Retina (tissue), 1 donor: ENCODE measurements at places on chromosomes 16 and 17.

GRCh38 chr17:66909804-66910373 lies 54.6 kb upstream of the CACNG4 start:
- DNase-seq, result no peak

GRCh38 chr17:8944748-8945147 lies 20.8 kb downstream of the PIK3R5 start:
- DNase-seq, result no peak

- DNase-seq, result no peak
Observed at GRCh38 chr17:37570527-37571093, 38.6 kb downstream of the SYNRG start.

DNA sequence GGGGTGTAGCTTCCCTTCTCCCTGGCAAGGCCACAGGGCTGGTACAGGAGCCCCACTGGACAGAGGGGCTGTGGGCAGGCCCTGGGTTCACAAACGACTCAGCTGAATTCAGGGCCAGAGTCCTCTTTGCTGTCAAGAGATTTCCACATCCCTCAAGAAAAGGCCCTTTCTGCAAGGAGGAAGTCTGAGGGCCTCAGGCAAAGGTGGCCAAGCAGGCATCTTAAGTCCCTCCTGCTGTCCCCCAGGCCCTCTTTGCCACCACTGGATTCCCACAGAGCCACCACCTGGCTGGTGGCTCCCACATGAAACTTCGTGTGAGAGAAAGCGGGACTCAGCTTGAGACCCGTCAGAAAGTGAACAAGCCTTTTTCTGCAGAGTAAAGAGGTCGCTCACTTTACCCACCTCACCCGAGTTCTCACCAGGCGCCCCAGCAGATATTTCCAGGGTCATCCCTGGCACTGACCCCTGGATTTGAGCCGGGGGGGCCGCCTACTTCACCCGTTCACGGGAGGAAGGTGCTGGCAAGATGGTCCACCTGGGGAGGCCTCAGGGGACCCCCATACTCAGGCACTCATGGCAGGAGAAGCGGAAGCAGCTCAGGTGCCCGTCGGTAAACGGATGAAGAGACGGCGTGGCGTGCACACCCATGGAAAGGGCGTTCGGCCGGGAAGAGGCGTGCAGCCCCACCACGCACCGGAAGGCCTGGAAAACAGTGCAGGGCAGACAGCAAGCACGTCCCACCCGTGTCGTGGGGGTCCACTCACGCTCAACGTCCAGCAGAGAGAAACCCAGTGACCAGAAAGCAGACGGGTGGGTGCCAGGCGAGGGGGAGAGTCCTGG lies 3.6 kb downstream of the RNF166 start:
- no peak for DNase-seq

- DNase-seq, result no peak
Observed at GRCh38 chr17:75979705-75980187, 706 bp downstream of the TEN1 start.

GRCh38 chr16:86734543-86735460 lies 156.5 kb downstream of the FOXL1 start:
- no peak for DNase-seq

DNA sequence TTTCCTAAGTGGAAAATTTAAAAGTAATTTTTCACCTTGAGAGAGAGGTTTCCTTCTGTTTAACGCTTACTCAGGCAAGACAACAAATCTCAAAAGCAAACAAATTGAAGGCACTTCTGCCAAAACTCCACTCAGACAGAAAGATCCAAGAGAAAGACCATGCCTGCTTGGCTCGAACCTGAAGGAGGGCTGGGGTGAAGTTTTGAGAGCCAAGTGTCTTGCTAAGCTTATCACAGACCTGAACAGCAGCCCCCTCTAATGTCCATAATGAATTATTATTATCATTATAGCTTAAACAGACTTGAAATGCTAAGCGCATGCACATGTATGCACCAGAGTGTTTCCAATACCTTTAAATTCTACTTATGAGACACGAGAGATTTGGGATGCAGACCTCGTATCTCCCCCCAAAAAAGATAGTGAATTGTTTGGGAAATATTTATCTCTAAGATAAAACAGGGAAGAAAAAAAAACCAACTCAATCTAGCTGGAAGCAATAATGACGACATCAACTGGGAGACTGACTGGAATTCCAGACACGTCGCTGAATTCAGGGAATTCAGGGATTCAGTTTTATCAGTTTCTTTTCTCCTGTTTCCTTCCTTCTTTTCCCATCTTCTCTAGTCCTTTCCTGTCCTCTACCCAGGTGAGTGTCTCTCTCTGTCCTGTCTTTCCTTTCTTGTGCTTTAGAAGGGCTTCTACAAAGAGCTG lies 473.2 kb downstream of the RBFOX1 start:
- DNase-seq, result no peak

- no peak for DNase-seq
Observed at GRCh38 chr16:3020604-3021448, 658 bp downstream of the TNFRSF12A start.

- DNase-seq, result no peak
Observed at GRCh38 chr17:47267354-47267828, 13.8 kb downstream of the ITGB3 start.

DNA sequence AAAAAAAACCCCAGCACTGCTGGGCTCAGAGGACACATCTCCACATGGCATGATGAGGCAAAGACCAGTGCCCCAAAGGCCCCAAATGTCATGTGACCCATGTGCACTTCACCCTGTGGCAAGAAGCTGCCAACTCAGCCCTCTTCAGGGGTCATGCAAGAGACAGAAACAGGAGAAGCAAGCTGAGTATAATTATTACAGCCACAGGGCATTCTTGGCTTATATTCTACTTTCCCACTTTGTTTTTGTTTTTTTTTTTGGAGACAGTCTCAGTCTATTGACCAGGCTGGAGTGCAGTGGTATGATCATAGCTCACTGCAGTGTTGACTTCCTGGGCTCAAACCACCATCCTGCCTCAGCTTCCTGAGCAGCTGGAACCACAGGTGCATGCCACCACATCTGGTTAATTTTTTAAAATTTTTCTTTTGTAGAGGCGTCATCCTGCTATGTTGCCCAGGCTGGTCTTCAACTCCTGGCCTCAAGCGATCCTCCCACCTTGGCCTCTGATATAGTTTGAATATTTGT lies 32.7 kb upstream of the LITAF start:
- no peak for DNase-seq

- no peak for DNase-seq
Observed at GRCh38 chr17:8742274-8742673, 2.4 kb downstream of the CCDC42 start.

GRCh38 chr17:9668517-9668916 lies 23.2 kb downstream of the USP43 start:
- DNase-seq, result no peak

GRCh38 chr17:79558091-79558900 lies 52.6 kb downstream of the RBFOX3 start:
- no peak for DNase-seq

- no peak for DNase-seq
Observed at GRCh38 chr16:85188822-85189672, 76.8 kb upstream of the CIBAR2 start.

DNA sequence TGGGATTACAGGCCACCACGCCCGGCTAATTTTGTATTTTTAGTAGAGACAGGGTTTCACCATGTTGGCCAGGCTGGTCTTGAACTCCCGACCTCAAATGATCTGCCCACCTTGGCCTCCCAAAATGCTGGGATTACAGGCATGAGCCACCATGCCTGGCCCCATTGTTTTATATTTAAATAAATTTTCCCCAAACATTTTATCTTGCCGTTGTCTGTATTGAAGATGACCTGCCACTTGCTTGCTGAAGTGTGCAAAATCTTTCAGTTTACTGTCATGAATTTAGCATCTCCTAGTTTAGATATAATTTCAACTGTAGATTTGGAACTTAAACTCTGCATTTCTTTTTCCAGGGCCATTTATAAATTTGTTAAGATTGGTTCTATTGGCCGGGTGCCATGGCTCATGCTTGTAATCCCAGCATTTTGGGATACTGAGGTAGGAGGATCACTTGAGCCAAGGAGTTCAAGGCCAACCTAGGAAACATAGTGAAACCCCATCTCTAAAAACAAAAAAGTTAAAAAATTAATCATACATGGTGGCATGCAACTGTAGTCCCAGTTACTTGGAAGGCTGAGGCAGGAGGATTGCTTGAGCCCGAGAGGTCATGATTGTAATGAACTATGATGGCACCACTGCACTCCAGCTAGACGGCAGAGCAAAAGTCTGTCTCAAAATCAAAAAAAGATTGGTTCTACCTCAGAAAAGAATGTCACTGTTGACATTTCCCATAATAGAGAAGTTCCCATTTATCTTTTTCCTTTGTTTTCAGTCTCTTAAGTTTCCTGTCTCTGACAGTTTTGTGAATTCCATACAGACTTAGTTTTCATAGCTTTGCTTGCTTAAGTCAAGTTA lies 84.4 kb downstream of the VMP1 start:
- no peak for DNase-seq

- DNase-seq, result no peak
Observed at GRCh38 chr17:42584880-42585279, 7.4 kb upstream of the PSMC3IP start.

DNA sequence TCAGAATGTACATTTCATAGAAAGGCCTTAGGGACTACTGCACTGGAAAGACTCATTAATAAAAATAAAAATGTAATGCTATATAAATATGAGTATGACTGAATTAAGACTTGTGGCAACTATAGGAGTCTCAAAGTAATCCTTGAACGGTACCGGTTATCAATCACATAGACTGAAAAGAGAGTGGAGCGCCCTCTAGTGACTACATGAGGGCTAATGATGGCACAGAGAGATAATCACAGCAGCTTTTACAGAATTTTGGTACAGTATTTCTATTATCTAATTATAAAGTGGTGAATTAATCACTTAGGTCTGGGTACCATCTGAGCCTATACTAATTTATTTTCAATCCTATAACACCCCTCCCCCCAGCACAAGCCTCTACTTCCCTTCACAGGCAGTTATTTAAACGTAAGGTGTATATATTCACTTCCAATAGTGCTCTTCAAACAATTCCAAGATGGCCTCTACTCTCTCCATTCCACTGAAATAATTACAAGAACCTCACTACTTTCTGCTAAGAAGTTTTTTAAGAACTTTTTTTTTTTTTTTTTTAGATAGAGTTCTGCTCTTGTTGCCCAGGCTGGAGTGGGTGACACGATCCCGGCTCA lies 40.7 kb upstream of the ANKFY1 start:
- peak; percentile 31 for DNase-seq

DNA sequence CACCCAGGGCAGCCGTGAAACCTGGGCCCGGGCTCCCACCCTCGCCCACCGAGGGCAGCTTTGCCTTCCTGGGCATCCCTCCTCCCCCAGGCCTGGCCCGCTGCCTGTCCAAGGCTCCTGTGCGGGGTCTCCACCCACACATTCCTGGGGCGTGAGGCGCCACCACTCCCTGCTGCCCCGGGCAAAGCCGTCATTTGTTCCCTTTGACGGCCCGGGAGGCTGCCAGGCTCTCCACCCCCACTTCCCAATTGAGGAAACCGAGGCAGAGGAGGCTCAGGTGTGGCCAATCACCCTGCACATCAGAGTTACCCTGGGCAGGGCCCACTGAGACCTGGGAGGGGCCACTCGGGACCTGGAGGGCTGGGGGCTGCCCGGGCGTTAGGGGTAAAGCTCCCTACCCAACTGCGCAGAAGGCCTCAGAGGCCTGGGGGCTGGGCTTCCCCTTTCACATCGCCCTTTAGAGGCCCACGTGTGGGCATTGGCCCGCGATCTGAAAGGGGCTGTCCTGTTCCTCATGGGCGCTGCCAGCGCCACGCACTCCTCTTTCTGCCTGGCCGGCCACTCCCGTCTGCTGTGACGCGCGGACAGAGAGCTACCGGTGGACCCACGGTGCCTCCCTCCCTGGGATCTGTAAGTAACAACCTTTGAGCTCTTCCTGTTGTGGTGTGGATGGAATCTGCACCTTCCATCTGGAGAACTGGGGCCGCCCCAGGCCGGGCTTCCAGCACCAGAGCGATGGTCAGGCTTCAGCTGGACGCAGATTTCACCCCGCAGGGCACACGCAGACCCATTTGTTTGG lies at the start of gene MSLN:
MSLN (plus strand) TSS at position 190 of the 799 bp plus-strand sequence. CDS start 1,947 bp downstream, outside the sequence.
- DNase-seq, result no peak

DNA sequence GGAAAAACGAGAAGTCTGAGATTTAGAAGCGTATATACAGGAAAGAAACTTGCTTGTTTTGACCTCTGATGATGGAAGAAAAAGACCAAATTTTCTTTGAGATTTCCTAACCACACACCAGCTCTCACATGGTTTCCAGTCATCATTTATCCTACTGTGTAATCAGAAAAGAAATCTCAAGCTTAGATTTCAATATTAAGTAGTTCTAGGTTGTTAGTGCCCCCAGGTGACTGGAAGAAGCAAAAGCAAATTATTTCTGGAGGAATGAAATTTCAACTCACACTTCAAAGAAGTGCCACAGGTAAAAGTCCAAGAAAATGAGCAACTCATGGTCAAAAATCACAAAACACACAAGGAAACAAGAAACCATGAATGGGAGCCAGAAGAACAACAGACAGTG lies 51.8 kb upstream of the KDM6B start:
- DNase-seq, result no peak

GRCh38 chr16:29154088-29154487 lies 169.2 kb downstream of the LAT start:
- DNase-seq, result no peak

- peak; percentile 25 for DNase-seq
Observed at GRCh38 chr16:50520451-50521245, 27.5 kb upstream of the NKD1 start.

DNA sequence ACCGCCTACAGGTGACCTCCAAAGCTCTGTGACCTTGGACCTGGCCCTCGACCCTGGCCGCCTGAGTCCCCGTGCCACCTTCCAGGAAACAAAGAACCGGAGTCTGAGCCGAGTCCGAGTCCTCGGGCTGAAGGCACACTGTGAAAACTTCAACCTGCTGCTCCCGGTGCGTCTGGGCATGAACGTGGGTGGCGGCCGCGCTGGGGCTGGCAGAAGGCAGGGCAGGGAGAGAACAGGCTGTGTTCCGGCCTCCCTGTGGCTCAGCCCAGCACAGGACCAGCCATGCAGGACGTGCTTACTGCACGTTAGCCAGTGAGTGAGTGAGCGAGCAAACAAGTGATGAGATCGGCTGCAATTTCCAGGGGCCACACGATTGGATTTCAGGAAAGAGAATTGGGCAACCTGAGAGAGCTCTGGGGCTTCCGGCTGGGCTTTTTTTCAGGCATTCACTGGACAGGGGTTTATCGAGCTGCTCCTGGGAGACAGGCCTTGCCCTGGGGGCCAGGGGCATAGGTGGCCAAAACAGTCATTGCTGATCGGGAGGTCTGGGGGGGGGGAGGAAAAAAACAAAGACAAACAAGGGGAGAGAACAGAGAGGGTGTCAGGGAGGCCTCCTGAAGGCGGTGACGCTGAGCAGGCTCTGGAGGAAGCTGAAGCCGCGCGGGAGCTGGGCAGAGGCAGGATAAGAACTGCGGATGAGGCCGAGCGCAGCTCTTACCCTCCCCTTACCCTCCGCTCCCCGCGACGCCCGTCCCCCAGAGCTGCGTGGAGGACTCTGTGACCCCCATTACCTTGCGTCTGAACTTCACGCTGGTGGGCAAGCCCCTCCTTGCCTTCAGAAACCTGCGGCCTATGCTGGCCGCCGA lies 16.9 kb downstream of the ITGAX start:
- DNase-seq, result no peak
